ENCODE measurements at places on chromosomes 7 and 10.

DNA sequence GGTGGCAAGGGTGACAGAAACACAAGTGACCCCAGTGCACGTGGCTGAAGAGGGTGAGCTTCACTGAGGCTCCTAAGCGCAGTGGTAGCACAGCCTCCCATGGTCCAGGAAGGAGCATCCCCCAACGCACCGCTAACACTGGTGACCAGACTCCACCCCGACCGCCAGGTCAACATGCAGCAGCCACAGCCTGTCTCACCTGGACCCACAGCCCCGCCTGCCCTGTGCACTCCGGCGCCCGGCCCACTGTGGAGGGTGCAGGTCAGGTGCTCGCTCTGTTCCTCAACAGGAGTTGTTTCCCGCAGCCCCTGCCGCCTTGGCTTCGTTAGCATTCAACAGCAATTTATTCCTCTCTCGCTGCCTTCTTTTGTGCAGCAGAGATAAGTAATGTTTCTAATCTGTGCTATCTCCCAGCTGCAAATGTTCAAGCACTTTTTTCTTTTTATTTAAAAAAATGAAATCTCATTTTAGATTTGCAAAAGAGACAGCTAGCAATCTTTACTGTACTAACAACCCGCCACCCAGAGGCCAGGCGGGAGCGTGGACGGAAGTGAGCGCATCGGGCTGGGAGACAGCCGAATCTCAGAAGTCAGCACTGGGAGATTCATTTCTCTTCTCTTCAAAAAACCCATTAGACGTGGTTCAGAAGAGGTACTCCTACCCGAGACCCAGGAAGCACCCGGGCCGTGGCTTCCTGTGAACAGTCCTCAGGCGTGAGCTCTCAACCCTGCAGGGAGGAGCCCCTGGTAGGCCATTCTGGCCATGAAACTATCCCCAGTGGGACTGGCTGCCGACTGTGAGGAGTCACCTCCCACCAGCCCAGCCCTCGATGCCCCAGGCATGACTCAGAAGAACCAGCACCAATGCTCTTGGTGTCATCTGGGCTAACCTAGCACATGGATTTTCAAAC, 133.4 kb downstream of the MAD1L1 start:
- DNase-seq: no peak

DNA sequence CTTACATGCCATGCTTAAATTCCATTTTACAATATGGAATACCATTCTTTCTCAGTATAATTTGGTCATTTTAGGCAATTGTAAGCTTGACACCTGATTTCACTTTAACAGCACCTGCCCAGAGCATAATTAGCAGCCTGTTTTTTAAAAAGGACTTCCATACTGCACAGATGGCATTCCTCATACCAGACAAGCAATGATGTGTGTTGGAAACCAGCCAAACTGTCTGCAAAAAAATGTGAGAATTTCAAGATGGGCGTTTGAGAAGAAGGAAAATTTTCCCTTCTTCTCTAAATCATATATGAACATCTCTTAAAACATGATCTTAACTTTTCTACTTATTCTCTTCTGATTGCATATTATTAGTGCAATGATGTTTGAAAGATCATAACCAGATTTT, 40.4 kb upstream of the AGMO start:
- no peak for DNase-seq

DNA sequence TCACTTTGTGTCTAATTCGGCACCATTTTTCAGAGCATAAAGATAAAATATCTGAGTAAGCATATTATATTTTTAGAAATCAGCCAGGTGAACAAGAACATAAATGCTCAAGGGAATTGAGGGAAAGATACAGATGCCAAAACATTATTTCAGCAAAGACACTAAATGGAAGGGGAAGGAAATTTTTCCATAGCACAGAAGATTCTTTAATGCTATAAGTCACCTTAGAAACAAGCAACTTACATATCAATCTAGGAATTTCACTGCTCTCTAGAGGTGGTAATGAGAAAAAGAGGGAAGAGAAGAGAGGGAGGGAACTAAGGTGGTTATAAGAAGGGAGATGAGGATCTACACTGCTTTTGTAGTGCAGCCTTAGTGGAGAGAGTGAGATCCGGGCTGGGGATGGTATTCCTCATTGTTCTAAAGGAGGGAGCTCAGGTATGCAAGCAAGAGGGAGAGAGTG, 20.4 kb downstream of the ZNF365 start:
- no peak for DNase-seq

- DNase-seq: no peak
These were observed 23.9 kb downstream of the NUDCD3 start for GRCh38 chr7:44466300-44467216.

- no peak for DNase-seq
These were observed 95.2 kb downstream of the PFKFB3 start for GRCh38 chr10:6297951-6298381.

DNA sequence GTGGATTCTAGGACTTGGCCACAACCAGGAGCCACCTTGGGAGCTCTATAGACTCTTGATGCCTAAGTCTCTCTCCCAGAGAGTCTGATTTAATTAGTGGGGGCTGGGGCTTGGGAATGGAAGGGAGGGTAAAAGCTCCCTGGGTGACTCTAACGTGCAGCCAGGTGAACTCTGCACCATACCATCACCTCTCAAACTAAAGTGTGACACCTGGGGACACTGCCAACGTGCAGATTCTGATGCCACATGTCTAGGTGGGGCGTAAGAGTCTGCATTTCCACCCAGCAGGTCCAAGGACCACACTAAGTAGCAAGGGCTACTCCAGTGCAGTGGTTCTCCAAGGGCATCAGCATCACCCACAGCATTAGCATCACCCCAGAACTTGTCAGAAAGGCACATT, 28.3 kb downstream of the LRRC20 start:
- DNase-seq: no peak

- DNase-seq: no peak
These were observed 85.0 kb upstream of the DDC start for GRCh38 chr7:50650057-50650664.

- no peak for DNase-seq
These were observed 138.3 kb upstream of the ADCY1 start for GRCh38 chr7:45435846-45436245.

- DNase-seq: no peak
These were observed 56.1 kb downstream of the SLIT1 start for GRCh38 chr10:97129666-97130065.

- DNase-seq: no peak
These were observed 30.6 kb downstream of the CDCA7L start for GRCh38 chr7:21915140-21915539.

DNA sequence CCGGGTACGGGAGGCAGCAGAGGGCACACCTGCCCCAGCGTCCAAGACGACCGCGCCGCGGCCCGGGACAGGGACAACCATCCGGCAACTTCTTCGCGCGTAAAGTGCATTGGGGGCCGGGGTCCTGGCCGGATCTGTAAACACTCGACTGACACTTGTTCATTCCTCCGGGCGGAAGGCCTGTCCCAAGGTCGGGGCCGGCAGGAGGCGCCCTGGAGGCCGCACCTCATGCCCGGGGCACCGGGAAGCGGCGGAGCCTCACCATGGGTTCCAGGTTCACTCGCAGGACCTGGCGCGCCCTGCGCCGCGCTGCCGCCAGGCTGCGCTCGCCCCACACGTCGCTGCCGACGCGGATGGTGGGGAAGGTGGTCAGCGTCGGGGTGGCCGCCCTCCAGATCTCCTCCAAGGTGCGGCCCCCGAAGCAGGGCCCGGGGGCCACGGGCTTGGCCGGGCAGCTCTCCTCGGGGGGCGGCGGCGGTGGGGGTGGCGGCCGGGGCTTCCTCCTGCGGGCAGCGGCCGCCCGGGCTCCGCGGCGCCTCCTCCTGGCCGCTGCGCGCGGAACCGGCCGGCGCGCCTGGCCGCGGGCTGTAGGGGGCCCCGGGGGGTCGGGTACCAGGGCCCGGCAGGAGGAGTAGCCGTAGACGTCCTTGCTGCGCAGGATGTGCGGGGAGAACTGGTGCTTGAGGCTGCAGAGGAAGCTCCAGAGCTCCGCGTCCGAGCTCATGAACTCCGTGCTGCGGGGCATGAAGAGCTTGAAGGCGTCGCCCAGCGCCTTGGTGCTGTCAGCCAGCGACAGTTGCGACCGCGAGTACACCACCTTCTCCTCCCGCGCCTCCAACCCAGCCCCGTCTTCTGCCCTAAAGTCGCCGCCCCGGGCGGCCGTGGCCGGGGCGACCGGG, 746 bp downstream of the CCDC71L start:
- DNase-seq: peak; percentile 82

GRCh38 chr10:119022846-119023552, 6.5 kb upstream of the NANOS1 start:
- no peak for DNase-seq

- DNase-seq: no peak
These were observed 135.8 kb downstream of the PLCE1 start for GRCh38 chr10:94129393-94130130.

GRCh38 chr10:83724471-83725241, 414.7 kb upstream of the GHITM start:
- DNase-seq: no peak

- no peak for DNase-seq
These were observed 79.2 kb upstream of the KCTD7 start for GRCh38 chr7:66549466-66549865.

- no peak for DNase-seq
These were observed 1053.9 kb downstream of the KCNMA1 start for GRCh38 chr10:76583711-76584161.

DNA sequence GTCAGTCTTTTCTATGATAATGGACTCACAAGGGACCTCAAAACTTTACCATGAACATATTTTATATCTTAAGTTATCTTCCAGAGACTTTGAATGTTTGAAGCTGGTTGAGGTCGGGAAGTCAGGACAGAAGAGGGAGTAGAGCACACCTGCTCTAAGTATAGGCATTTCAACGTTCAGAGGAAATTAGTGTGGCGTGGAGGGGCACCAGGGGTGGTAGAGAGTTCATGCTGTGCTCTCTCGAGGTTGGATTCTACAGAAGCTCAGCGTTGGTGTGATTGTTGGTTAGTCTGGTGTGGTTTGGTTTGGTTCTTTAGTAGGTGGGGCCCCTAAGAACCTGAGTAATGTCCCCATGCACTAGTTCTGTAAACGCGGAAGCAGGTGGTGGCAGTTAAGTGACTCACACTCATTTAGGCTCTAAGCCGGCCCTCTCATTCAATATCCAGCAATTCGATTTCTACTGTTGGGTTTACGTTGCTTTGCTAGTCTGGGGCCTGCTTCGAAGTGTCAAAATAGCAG, 19.8 kb downstream of the CNTNAP2 start:
- no peak for DNase-seq

- DNase-seq: no peak
These were observed 176.7 kb upstream of the ZNF32 start for GRCh38 chr10:43825421-43825820.

DNA sequence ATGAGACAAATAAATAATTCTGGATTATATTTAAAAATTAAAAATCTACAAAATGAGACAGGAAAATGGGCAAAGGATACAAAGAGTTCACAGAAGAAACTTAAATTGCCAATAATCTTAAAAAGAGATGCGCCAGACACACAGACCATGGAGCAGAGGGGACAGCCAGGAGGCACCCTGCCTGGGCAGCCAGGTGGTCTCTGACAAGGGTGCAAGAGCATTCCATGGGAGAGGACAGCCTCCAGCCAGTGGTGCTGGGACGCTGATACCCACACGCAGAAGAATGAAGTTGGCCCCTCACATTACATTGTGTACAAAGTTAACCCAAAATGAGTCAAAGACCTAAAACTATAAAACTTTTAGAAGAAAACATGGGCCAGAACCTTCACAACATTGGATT, 106.3 kb downstream of the NKX6-2 start:
- DNase-seq: no peak

DNA sequence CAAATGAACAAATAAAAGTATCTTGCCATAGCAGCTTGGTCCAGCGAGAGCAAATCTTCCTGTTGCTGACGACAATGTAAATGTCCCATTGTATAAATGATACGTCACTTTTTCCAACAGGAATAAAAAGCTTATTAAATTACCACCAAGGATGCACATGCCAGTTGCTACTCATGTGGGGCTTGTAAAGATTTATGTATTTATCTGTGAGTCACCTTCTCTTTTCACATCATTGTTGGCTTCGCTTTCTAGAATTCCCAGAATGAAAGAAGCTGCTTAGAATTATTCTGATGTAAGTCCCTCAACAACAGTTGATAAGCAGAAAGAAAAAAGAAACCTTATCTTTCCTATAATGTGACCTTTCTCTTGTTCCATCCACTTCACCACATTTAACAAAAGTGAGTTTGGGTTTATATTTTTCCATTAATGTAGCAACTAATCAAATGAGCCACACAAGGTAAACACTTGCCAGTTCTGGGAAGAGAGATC, 22.4 kb downstream of the DNAJC12 start:
- DNase-seq: no peak

GRCh38 chr10:71217266-71218045, 5.1 kb downstream of the UNC5B start:
- DNase-seq: no peak

GRCh38 chr10:4825868-4826791, at the start of gene AKR1E2:
Gene AKR1E2 (plus strand): TSS chr10:4826207. CDS start chr10:4826325, 118 bp downstream.
- peak; percentile 81 for DNase-seq

DNA sequence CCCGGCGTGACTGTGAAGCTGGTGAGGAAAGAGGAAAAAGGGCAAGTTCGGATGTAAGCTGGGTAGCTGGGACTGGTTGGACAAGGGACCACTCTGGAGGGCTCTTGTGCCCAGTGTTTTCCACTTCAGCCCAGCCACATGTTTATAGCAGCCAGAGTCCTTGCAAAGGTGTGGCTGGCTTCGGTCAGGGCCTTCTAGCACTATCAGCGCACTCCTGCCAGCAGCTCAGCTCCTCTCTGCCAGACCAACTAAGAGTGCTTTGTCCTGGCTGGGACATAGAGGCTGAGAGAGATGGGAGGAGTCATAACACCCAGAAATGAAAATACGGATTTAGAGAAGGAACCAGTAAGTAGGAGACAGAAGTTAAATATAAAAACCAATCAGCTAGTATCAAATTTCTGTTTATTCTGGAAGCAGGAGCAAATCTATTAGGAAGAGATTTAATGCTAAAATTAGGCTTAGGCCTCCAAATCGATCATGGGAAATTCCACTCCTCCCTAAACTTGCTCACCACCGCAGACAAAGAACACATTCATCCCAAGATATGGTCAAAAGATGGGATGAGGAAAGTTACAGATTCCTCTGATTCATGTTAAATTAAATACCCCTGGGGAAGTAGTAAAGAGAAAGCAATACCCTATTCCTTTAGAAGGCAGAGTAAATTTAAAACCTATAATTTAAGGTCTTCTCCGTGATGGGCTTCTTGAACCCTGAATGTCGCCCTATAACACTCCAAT, 135.0 kb downstream of the RALA start:
- no peak for DNase-seq

DNA sequence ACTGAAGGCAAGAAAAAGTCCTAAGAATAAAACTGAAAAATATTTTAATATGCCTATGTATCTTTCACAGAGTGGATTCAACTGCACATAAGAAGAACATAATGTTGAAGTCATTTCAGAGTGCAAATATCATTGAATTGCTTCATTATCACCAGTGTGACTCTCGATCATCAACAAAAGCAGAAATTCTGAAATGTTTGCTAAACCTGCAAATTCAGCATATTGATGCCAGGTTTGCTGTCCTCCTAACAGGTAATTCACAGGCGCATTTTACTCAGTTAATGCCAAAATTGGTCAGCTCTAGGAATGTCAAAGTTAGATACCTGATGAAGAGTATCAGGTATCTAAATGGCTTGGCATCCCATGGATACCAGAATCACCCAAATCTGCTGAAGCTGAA, 52.0 kb downstream of the GDI2 start:
- DNase-seq: no peak

- no peak for DNase-seq
These were observed 2.2 kb upstream of the VSTM4 start for GRCh38 chr10:49117376-49118070.

Measured in hematopoietic multipotent progenitor cell treated with erythropoietin and hydrocortisone succinate and interleukin-3 and kit ligand, for 15 days (in vitro differentiated cells).